ENCODE measurements at places on chromosomes 3 and 15.

GRCh38 chr3:100972867-100973266, 20.4 kb downstream of the ABI3BP start:
- no peak for DNase-seq

- no peak for DNase-seq
Measured at GRCh38 chr15:67917037-67917436, 77.2 kb upstream of the RNU6-1 start.

DNA sequence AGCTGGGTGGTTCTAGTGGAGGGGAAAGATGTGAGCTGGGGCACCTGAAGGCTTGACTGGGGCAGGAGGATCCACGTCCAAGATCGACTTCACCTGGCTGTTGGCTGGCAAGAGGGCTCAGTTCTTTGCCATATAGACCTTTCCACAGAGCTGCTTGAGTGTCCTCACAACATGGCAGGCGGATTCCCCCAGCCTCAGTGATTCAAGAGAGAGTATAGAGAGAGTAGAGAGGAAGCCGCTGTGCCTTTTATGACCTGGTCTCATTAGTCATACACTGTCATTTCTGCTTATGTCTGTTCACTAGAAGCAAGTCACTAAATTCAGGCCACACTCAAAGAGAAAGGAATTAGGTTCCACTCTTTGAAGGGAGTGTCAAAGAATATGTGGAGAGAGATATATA, 101.6 kb downstream of the APBA2 start:
- DNase-seq, result no peak

DNA sequence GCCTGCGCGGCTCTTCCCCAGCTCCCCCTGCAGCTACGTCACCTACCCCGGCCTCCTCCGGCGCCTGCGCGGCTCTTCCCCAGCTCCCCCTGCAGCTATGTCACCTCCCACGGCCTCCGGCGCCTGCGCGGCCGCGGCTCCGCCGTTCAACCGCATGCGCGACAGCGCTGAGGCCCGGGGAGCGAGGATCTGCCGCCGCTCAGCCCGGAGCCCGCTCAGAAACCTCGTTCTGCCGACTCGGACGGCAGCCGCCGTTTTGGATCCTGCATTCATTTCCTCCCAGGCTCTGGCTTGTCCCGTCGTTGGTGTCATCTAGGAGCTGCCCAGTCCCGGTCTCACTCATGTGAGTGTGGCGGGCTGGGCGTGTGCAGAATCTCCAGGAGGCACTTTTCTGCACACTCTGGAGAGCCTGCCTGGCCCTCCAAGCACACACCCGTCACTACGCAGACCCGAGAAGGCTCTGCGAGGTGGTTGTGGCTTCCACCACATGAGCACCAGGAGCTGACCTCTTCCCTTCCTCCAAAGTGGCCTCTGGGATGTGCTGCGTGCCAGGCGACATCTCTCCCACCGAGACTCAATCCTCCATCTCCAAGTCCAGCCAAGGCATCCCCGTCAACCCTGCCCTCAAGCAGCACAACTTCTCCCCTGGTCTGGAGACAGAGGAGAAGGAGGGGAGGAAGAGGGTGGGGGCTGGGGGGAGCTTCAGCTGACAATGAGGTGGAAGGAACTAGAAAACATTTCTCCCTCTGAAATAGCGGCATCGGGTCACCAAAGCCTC, 165.3 kb downstream of the CHSY1 start:
- DNase-seq, result no peak

- no peak for DNase-seq
Measured at GRCh38 chr3:107493134-107493533, 29.6 kb upstream of the BBX start.

DNA sequence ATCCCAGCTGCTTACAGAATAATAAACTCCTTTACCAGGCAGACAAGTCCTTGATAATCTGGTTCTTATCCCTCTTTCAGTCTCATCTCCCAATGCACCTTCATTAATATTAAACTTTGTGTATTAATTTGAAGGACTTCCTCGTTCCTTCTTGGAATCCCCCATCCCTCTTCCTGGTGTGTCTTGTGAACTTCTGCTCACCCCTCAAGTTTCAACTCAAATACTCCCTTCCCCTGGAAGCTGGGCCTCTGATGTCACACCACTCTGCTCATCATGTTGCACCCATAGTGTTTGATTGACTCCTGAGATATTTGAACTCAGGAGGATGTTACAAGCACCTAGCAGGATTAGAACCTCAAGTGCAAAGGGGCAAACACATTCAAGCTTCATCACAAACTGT, 3.3 kb upstream of the STT3B start:
- DNase-seq, result no peak

GRCh38 chr3:58163234-58163633, 47.5 kb downstream of the DNASE1L3 start:
- no peak for DNase-seq

DNA sequence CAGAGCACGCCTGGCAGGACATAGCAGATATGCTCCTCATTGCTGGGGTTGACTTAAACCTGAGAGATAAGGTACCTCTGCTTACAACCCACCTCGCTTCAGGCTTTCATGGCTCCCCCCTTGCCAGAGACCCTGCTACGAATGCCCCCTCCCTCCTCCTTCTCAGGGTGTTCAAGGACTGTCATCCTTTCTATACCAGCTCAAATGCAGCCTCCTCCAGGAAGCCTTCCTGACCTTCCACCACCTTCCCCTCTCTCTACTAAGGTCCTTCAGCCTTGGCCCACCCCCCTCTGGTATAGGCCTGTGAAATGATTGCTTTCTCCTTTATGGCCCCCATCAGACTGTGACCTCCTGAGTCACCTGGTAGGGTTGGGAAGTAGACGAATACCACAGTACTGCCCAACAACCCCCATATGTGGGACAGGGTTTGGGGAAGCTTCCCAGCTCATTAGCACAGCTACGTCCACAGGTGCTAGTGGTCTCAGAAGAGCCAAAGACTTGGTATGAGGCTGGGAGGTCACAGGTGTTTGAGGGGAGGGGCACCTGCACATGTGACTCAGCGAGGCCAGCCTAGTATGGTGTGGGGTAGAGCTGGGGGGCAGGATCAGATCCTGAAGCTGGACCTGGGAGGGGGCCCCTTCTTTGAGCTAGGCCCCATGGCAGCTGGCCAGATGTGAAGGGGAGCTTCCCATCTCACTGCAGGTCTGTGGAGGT, 32.0 kb downstream of the ANKDD1A start:
- no peak for DNase-seq

DNA sequence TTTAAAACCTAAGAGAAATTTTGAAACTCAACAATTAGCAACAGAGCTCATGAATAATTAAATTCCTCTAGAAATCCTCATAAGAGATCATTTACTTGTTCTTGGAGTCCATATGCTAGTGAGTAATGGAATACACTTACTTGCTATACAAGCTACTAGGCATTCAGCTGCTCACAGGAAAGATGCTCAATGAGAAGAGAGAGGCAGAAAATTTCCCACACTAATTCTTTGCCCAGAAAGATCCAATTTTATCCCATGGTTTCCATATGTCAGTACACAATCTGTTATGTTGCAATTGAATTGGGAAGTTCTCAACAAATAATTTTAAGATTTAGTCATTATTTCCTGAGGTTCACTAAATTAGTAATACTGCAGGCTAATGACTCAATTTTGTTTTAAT, 310.4 kb downstream of the RYR3 start:
- no peak for DNase-seq

GRCh38 chr3:69008980-69009379, 4.5 kb downstream of the EOGT start:
- no peak for DNase-seq

- DNase-seq, result no peak
Measured at GRCh38 chr3:158666416-158666815, 6.0 kb downstream of the LXN start.

DNA sequence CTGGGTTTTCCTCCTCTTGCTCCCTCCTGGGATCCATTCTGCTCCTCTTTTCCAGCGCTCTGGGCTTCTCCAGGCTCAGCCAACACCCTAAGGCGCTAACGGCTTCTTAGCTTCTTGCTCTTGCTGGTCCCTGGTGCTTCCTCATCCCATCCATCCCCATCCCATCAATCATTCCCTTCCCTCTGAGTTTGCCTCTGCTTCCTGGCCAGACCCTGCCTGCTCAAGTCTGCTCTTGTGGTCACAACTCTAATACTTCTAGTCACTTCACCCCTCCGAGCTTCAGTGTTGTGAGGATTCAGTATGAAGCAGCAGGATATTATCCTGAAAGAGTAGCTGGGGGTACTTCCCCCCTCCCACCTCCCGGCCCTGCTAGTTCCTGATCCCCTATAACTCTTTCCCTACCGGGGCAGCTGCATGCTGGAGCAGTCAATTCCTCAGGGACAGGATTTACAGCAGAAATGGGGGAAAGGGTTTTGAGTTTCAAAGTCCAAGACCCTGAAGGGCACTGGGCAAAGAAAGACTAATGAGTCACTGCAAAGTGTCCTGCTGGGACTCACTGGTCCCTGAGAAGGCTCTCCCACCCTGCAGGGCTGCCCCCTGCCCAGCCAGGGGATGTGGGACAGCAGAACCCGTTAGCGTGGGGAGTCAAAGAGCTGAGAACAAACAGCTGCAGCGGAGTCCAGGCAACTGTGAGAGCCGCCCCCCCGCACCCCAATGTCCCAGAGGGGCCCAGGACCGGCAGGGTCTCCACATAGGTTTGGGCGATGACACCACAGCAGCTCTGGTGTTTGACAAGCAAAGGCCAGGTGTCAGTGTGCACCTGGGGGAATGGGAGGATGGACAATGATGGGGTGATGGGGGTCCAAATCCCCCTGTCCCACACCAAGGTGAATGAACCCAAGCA, 2.3 kb upstream of the SYNM start:
- DNase-seq, result no peak

- no peak for DNase-seq
Measured at GRCh38 chr15:100078511-100079220, 263.1 kb downstream of the ADAMTS17 start.

DNA sequence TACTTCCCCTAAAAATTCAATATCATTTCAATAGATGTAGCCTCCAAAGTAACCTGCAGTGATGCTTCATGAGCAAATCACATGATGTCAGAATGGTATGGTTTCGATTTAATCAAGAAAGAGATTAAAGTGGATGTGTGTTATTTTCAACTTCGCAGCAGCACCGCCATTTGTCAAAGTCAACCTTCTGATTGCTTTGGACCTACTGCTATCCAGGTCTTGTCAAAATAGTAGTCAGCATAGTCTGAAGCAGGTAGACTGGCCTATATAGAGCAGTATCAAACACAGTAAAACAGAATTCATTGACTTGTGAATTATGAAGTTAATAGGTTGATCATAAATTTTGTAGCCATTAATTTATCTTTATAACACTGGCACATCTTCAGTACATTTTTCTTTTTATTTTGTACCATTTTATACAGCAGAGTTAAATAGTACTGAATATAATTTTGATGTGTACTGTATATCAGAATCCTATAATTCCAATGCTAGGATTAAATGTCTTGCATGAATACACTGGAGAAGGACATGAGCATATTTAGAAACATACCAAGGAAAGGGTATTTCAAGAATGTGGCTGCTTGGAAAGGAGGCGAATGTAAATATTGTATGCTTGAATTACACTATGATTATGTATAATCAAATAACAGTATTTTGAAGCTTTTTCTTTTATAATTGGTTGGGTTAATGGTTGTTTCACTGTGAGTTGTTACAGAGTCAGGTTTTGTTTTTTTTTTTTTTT, 79.6 kb downstream of the CDIN1 start:
- DNase-seq, result no peak

GRCh38 chr15:74511583-74511982, 29.4 kb upstream of the ARID3B start:
- no peak for DNase-seq

DNA sequence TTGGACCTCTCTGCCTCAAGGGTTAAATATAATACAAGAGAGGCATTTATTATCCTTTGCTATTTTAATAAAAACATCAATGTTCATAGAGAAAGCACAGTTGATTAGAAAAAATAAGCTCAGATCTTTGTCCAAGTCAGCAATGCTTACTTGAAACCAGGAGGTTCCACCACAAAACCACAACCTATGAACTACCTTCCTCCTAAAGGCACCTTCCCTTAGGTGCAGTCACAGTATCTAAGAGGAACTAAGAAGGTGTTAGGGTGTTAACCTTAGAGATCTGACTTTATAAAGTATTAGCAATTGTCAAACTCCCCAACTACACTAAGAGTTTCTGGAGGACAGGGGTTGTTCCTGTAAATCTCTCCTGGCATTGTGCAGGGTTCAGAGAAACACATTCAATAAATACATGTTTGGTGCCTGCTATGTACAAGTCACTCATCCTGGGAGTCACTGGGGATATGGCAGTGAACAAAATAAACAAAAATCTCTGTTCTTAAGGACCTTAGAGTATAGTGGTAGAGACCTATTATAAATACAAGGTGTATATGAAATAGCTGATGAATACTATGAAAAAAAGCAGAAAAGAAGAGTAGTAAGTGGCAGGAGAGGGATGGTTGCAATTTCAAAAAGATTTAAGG, 208.6 kb downstream of the NFKBIZ start:
- DNase-seq, result no peak

GRCh38 chr3:142270407-142270806, 45.0 kb upstream of the GK5 start:
- peak; percentile 37 for DNase-seq

DNA sequence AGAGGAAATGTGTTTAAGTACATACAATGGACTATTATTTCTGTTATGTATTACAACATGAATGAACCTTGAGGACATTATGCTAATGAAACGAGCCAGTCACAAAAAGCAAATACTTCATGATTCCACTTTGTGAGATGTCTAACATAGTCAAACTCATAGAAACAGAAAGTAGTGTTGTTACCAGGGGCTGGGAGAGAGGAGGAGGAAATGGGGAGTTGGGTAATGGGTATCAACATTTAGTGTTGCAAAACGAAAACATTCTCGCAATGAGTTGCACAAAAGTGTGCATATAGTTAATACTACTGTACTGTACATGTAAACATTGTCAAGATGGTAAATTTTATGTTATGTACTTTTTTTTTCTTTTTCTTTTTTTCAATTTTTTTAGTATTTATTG, 194.3 kb downstream of the IL5RA start:
- DNase-seq, result no peak

- no peak for DNase-seq
Measured at GRCh38 chr3:51269466-51269865, 115.6 kb upstream of the MANF start.

- no peak for DNase-seq
Measured at GRCh38 chr3:113404637-113405036, 36.7 kb downstream of the CFAP44 start.

GRCh38 chr3:105533960-105534359, 167.3 kb downstream of the ALCAM start:
- DNase-seq, result no peak

DNA sequence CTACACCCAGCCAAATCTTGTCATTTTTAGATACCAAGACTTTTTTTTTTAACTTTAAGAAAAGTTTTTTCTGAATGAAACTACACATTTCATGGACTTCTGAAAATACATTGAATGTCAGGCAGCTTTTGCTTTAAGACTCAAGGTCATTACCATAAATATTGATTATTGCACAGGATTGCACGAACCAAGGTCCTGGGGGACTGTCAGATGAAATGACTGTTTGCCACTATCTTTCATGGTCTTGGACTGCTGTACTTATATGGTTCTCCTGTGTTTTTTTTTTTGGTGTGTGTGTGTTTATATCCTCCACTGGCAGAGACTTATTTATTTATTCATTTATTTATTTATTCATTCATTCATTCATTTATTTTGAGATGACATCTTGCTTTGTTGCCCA, 6.9 kb upstream of the MYO1E start:
- no peak for DNase-seq

GRCh38 chr3:174170248-174170647, 688.9 kb upstream of the NAALADL2 start:
- DNase-seq, result no peak
